ENCODE measurements at places on chromosomes 16 and 17.

DNA sequence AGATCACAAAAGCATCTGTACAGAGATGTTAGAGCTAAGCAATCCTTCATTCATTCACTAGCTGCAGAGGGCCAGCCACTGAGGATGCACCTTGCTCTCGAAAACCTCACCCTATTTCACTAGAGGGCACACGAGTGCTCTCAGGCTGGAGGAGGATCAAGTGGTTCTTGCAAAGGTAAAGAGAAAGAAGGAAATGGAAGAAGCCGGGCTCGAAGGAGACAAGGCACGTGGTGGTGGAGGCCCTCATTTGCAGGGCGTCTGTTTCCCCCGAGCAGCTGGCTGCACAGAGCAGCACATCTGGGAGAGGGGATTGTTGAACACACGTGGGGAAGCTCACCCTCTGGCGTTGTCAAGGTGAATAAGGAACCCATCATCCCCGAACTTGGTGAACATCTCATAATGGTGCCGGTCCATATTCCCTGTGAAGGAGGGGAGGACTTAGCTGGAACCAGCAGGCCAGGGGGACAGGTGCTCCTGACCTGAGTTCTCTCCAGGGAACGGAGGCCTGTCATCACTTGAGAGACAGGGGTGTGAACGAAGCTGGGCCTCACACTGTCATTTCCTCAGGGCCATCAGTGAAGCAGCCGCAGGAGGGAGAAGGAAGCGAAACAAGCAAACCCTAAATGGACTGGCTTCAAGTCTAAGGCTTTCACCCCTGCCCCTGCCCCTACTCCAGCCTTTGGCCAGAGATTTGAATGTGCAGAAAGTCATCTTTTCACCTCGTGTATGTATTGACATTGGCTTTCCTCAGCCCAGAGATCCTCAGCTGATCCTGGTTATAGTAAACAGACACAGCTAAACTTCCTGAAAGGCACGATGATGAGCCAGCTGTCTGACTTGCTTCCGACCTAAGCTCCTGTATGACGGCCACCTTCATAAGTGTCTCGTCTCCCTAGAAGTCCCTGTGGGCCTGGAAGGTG is 27.6 kb downstream of the PRKAR1A start:
- peak; percentile 20 for DNase-seq

DNA sequence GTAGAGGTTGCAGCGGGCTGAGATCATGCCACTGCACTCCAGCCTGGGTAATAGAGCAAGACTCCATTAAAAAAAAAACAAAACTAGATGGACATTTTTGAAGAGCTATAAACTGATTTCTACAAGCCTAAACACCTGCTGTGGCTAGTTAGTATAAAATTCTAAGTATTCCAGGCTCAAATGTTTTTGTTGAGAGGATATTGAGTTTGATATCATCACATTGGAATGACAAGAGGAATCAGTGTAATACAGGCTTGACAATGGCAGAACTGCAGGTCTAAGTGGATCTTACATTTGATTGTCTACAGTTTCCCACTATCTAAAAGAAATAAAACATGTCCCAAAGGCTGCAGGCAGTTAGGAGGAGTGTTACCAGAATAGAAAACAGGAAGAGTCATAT is 23.9 kb upstream of the DLX3 start:
- DNase-seq: no peak

DNA sequence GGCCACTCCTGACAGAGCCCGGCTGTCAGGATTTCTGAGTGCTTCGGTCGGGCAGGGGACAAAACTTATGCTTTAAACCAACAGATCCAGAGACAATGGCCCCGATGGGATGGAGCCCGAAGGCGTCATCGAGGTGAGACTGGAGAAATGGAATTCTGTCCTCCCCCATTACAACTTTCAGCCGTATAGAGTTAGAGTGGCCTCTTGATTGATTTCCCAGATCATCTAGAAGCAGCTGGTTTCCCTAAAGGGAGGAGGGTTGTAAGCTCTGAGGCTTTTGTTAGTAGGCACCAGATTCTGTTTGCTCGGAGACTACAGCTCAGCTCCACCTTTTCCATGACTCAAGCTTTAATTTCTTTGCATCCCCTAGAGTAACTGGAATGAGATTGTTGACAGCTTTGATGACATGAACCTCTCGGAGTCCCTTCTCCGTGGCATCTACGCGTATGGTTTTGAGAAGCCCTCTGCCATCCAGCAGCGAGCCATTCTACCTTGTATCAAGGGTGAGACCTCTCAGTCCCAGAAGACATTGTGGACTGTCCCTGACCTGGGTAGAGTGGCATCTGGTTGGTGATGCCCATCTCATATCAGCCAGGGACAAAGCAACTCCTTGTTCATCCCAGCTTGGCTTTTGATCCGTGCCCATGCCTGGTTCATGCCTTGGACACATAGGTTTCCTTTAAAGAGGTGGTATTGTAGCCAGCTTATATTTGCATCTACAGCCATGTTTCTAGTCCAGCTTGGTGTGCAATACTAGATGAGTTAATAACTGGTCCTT is 5.1 kb upstream of the CD68 start:
- DNase-seq: no peak

- peak; percentile 10 for DNase-seq
These were observed 43.8 kb upstream of the DHX40 start for GRCh38 chr17:59521465-59522126.

DNA sequence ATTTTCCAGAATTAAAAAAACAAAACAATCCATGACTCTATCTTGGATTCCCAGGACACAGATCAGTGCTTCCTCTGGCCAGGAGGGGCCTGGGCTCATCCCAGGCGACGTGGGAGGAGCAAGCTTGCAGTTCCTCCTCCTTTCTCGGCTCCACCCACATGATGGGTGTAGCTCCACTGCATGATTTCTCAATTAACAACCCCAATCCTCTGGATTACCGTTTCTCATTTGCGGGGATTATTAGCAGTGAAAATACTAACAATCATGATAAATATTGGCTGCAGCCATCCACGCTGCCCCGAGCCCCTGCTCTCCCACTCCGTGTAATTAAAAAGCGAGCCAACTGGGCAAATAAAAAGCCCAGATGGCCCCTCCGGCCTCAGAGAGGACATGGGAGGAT is 46.4 kb upstream of the SDK2 start:
- DNase-seq: no peak

DNA sequence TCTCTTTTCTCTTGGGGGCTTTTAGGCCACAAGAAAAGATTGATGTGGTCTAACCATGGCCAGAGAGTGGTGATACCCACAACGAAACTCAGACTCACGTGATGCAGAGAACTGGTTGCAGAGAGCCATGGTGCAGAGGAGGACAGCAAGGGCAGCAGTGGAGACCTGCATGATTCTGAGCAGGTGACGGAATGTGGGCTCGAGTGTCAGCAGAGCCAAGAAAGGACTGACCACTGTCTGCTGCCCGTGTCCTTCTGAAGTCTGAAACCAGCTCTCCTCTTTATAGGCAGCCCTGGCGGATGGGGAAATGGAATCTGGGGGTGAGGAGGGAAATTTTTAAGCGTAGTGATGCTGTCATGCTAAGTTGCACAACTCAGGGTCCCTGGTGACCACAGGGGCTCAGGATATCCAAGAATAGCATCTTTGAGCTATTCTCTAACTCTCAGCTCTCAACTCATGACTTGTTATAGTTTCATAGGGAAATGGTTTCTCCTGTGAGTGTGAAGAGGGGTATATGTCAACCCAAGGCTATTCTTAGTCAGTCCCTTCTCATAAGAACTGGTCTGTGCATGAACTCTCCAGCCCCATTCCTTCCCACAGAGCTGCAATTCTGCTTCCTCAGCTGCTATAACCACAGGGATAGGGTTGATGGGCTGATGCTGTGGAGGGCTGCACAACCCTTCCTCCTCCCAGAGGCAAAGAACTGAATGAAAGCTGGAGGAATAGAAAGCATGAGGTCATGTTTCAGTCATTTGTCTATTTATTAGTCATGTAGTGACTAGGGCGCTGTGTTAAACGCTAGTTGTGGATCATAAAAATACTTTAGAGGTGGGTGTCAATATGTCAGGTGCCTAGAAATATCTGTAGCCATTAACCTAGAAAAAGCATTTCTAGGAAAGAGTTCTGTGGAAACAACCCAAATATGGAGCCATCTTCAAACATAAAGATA is at the start of gene CCL3:
Gene CCL3, minus strand, starts transcription at position 256 of the 949 bp plus-strand sequence. Its CDS starts 85 bp downstream, at position 171.
- DNase-seq: no peak

- DNase-seq: no peak
These were observed 44.8 kb downstream of the ABCC12 start for GRCh38 chr16:48110982-48111381.

DNA sequence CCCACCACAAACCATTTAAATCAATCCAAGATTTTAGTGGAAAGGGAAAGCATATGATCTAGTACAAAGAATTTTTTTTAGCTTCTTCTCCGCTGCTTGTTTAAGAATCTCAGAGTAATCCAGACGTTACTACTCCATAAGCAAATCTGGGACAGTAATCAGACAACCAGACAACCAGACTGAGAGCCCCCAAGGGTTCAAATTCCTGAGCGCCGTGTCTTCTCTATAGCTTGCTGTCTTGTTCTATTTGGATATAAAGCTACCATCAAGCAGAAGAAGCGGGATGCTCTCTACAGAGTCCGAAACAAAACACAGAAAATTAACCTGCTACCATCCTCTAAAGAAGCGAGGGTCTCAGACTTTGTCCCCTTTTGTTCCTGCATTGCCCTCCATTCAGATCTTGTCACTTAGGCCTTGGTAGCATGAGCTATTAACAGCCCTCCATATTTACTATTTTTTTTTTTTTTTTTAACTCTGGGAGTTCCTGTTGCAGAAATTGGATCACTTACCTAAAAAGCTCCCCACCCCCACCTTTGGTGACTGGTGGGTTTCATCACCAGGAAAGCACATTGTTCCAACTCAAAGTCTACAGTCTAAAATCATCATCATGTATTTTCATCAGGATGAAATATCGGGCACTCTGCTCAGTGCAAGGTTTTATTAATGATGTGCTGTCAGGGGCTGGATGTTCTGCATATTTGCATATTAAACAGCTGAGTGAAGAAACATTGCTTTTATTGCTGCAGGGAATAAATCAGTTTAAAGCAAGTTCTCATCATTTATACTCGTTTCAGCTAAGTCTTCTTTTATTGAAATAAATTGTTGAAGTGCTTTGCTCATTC is 576.7 kb downstream of the WWOX start:
- no peak for DNase-seq

- DNase-seq: no peak
These were observed 9.2 kb upstream of the NAT9 start for GRCh38 chr17:74785096-74785980.

DNA sequence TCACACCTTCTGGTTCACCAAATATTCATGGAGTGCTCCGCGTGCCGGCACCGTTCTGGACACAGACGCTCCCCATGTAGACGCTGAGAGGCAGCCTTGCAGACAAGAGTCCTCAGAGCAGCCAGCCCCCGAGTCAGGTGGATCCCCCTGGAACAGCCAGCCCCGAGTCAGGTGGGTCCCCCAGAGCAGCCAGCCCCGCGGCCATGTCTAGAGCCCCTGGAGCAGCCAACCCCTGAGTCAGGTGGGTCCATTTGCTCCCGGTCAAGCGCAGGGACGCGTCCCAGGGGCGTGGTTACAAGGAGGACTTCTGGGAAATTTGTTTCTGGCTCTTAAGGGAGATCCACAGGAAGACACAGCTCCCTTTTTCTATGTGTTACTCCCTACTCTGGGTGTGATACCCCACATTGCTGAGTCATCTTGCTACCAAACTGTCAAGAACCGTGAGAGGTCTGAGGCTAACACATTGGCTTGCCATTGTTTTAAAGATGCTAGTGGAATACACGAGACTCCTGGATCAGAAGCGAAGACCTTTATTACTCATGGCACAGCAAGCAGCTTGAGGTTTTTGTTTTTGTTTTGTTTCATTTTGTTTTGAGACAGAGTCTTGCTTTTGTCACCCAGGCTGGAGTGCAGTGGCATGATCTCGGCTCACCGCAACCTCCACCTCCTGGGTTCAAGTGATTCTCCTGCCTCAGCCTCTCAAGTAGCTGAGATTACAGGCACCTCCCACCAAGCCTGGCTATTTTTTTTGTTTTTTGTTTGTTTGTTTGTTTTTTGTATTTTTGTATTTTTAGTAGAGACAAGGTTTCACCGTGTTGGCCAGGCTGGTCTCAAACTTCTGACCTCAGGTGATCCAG is 43.3 kb upstream of the CBFA2T3 start:
- no peak for DNase-seq

DNA sequence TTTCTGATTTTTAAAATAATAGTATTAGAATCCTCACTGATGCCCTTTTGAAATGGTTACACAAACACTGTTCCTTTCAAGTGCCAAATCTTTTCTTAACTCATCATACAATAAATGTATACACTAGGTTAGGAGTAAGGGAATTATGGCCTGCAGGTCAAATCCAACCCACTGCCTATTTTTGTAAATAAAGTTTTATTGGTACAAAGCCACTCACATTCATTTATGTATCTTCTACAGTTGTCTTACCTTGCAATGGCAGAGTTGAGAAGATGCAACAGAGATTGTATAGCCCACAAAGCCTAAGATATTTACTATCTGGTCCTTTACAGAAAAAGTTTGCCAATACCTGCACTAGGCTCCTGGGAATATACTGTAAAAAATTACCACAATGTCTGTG is 47.8 kb downstream of the IKZF3 start:
- DNase-seq: no peak
